ENCODE measurements at places on chromosomes 2 and 18. TPM values are rescaled to one million over a fixed set of nuclear protein-coding genes. Genes with fewer than 3 reads are reported as not detected.

UGT1A3 gene
- total RNA-seq: not detected

HOXD9 gene
- not detected for total RNA-seq

TMEM163 gene
- total RNA-seq: not detected

LRRTM1 gene
- total RNA-seq: not detected

SLC14A1 gene
- total RNA-seq: 32.1 TPM

CXXC1 gene
- total RNA-seq: 24.5 TPM

ANO7 gene
- total RNA-seq: 0.85 TPM

CD302 gene
- total RNA-seq: 5.4 TPM

CENPA gene
- total RNA-seq: 17.4 TPM

SPR gene
- 30.5 TPM for total RNA-seq

ELP2 gene
- total RNA-seq: 77.8 TPM

FNDC4 gene
- 24.5 TPM for total RNA-seq

SERPINB8 gene
- total RNA-seq: 14.4 TPM

CCNT2 gene
- total RNA-seq: 18.8 TPM

NT5DC4 gene
- not detected for total RNA-seq

TXNDC2 gene
- not detected for total RNA-seq

KIF1A gene
- not detected for total RNA-seq

EFEMP1 gene
- 2,583 TPM for total RNA-seq

OTX1 gene
- total RNA-seq: not detected

TUBA4B gene
- total RNA-seq: not detected
